ENCODE measurements at places on chromosomes 6 and 20.
A peak's percentile ranks its signal among the peaks of the same experiment; 100 is the strongest.

- peak; percentile 11 for DNase-seq
These were observed 30.6 kb downstream of the RBM24 start for GRCh38 chr6:17311595-17312311.

DNA sequence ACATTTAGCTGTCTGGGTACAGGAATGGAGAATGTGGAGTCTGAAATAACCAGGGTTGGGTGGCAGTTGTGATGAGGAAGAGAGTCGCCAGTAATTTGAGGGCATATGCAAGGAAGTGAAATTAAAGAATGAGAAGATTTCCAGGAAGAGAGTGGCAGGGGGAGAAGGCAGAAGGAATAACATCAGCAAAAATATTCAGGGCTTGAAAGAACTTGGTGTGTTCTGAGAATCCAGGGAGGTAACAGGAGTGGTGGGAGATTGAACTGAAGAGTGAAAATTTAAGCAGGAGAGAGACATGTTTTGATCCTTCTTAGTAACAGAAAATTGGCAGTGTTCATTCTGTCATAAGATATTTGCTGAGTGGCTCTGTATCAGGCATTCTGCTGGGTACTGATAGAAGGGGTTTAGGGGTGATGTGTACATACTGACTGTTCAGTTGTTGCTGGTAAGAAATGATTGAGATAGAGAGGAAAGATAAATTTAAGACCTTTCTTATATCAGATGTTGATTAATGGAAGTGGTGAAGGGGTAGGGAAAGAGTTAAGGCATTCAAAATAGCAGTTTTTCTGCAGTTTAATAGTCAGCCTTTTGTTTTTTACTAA is 54.7 kb downstream of the PHF20 start:
- no peak for DNase-seq

GRCh38 chr6:105204331-105204730 is 24.5 kb upstream of the POPDC3 start:
- DNase-seq, result no peak

GRCh38 chr6:1091900-1092299 is 220.0 kb upstream of the FOXQ1 start:
- DNase-seq, result no peak

DNA sequence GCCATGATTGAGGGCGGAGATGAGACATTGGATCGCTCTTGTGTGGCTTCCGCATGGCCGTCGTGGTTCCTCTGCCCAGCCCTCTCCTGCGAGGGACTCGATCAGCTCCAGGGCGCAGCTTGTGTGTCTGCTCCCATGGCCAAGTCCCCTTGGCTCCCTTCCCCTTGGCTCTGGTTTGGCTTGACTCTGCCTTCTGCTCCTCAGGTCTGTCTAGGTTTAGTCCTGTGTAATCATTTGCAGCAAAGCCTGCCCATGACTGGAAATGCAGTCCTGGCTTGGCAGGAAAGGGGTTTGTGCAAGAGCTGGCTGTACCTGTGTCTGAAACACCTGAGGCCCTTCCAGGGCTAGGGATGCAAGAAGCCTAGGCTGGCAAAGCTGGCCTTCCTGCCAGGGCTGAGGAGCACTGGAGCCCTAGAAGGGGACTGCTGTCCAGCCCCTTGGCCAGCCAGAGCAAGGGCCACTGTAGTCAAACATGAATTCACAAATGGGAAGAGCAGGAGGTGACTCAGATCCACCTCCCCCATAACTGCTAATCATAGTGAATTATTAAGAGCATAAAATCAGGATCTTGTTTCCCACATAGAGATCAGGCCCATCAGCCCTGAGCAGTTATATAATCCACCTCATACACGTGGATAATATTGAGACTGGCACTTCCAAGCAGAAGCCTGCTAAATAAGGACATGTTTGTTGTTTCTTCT is 196.8 kb downstream of the FARS2 start:
- no peak for DNase-seq

GRCh38 chr6:85077098-85077497 is 312.7 kb upstream of the TBX18 start:
- DNase-seq, result no peak

GRCh38 chr20:57161478-57162361 is 104.7 kb downstream of the BMP7 start:
- DNase-seq, result no peak

DNA sequence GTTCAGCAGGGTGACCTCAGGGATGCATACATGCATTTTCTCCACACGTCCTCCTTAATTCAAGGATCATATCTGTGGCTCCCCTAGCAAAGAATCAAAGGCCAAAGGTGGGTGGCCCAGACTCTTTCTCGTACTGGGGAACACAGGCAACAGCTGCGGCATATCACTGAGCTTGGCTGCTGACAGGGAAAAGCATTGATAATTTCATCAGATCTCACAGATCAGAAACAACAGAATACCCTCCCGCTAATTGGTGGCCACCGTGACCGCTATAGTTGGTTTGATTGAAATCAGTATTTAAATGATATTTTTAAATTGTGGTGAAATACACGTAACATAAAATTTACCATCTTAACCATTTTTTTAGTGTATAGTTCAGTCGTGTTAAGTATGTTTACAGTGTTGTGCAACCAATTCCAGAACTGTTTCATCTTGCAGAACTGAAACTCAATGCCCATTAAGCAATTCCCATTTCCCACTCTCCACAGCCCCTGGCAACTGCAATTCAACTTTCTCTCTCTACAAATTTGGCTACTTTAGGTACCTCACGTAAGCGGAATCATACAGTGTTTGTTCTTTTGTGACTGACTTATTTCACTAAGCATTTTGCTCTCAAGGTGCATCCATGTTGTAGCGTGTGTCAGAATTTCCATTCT is 74.7 kb upstream of the TMEM170B start:
- no peak for DNase-seq

- no peak for DNase-seq
These were observed 47.3 kb downstream of the SLC35D3 start for GRCh38 chr6:136969433-136969832.

- DNase-seq, result no peak
These were observed 301.1 kb upstream of the RNF217 start for GRCh38 chr6:124661097-124661661.

DNA sequence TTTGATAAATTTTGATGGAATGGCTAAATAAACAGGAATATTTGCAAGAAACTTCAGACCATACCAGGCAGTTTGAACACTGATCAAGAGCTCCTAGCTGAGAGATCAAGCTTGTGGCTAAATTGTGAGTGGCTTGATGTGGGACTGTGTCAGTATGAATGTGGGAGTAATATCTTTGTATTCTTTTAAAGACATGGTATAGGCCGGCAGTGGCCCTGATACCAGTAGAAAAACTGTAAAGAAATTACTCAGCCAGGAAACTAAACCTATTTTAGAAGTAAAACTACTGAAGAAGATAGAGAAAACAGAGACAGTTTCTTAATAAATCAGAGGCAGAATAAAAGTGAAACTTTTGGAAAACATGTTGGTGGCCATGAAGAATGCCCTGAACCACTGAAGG is 608.4 kb upstream of the SYNCRIP start:
- DNase-seq, result no peak

- no peak for DNase-seq
These were observed 399 bp upstream of the REPS1 start for GRCh38 chr6:138988469-138988834.

GRCh38 chr6:113857556-113858479 is 673 bp downstream of the MARCKS start:
- DNase-seq, result peak; percentile 42

GRCh38 chr6:81766482-81767069 is 14.1 kb upstream of the TENT5A start:
- DNase-seq, result no peak

GRCh38 chr6:121520337-121521163 is 85.1 kb downstream of the GJA1 start:
- no peak for DNase-seq

- DNase-seq, result no peak
These were observed 5.2 kb downstream of the TTLL9 start for GRCh38 chr20:31875671-31876070.

GRCh38 chr6:170081556-170081955 is 209.3 kb downstream of the DLL1 start:
- no peak for DNase-seq

- no peak for DNase-seq
These were observed 85.1 kb downstream of the NCOA3 start for GRCh38 chr20:47586649-47587294.

- no peak for DNase-seq
These were observed 83.7 kb downstream of the ELOVL5 start for GRCh38 chr6:53264915-53265607.

DNA sequence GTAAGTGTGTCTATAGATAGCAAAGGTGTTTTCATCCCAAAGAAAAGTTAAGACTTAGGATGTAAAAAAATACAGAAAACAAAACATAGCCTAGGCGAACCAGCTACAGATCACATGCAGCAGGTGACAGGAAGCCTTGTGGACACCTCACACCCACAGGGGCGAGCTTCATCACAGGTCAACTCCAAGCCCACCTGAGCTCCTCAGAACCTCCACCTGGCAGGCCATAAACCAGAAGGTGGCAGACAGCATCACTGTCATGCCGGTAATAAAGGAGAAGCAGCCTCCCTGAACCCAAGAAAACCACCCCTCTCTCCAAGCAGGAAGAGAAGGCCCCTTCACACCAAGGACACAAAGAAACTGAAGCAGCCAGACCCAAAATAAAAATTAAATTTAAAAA is 1.0 kb downstream of the RALGAPA2 start:
- no peak for DNase-seq

DNA sequence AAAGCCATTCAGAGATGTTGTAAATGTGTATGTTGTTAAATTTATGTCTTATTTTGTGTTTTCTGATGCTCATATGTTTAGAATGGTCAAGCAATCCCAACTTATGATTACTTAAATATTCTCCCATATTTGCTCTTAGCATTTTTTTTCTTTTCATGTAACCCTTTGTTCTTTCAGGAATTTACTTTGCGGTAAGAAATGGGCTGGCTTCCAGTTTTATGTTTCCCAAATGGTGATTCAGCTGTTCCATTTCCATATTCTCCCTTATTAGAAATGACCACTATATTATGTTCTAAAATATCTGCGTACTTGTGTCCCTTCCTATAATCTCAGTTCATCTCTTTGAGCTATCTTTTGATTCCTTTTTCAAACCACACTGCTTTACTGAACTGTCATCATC is 113.7 kb downstream of the CDH26 start:
- no peak for DNase-seq

- no peak for DNase-seq
These were observed 175.4 kb downstream of the IBTK start for GRCh38 chr6:82072121-82072521.

DNA sequence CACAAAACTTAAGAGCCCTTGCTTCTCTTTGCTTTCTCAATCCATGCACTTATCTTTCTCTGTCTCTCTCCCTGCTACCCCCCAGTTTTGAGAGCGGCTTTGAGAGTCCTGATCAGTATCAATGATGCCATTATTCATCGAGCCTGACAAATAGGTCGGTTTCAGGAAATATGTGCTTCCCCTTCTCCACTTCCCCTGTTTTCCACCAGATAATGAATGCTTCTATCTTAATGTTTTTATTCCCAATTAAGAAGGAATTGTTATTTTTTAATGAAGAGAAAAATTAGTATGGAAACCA is 117.7 kb downstream of the KIF13A start:
- no peak for DNase-seq

DNA sequence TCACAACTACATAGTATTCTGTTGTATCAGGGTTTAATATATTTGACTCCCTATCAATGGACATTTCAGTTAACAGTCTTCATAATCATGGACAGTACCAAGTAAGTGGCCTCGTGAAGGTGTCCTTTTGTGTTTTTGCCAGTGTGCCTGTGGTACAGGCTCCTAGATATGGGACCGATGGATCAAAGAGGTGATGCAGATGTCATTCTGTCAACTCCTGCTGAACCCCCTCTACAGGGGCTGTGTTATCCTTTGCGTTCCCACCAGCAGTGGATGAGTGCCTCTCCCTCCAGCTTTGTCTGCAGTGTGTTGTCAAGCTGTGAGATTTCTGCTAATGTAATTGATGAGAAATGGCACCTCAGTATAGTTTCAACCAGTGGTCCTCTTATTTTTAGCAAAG is 210.7 kb downstream of the QKI start:
- no peak for DNase-seq

DNA sequence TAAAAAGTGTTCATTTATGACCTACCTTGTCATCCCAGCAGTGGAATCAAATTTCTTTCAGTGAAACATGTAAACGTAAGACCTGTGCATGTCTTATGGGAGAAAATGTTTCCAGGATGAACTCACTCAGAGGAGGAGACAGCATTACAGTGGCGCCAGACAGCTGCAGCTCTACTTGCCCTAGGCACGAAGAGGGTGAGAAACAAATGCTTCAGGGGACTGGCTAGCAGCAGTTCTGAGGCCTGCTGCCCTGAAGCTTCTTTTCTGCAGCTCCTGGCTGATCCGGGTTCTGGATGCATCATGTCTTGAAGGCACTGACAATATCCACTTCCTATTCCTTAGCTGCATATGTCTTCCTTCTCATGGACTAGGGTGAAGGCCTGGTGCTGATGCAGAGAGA is 120.2 kb downstream of the QRSL1 start:
- DNase-seq, result no peak

GRCh38 chr6:19664050-19664449 is 173.1 kb upstream of the ID4 start:
- no peak for DNase-seq

- no peak for DNase-seq
These were observed 367 bp downstream of the C6orf62 start for GRCh38 chr6:24718449-24719124.

DNA sequence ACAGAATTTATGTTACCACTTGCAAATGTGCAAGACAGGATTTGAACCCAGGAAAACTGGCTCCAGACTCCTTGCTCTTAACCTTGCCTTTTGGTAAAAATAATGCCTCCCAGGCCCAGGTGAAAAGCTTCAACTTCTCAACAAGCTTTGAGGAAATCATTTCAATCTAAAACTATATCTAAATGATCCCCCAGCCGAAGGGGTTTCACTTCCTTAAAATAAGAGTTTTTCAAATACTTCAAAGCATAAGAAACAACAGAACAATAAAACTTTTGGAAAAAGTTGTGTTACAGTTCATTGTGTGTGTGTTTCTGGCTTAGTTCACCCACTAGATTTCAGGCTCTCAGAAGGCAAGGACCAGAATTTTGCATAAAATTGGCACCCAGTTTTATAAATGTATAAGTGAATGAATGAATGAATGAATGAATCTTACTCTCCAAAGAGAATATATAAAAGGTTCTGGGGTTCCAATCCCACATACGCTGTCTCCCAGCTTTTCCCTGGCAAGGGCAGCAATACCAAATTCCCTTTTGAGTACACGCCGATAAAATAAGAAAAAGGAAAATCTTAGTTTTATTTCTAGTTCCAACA is 5.4 kb downstream of the OR2H2 start:
- DNase-seq, result no peak

DNA sequence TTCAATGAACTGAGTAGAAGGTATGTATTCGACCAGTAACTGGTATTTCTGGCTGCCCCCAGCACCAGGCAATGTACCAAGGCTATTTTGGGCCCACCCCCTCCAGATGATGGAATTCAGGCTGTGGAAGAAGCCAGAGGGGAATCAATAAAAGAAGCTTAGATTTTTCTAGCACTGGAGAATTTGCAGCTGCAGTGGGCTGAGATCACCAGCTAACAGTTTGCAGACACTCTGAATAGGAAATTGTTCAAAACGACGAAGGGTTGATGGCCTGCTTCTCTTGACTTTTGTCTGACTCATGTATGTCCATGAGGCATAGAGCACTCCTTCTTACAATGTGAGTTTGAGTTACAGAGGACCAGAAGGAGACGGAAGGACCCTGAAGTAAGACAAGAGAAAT is 32.4 kb upstream of the FBXO9 start:
- no peak for DNase-seq
